Hair follicular keratinocyte (primary cell): ENCODE measurements at places on chromosomes 2 and 18. TPM values are rescaled to one million over a fixed set of nuclear protein-coding genes. Genes with fewer than 3 reads are reported as not detected.

ZNF396 gene
- total RNA-seq: 0.08 and 0.15 TPM in 2 replicates

NAT8 gene
- not detected in 2 replicates for total RNA-seq

TEX44 gene
- total RNA-seq: not detected in 2 replicates

BMP10 gene
- not detected in 2 replicates for total RNA-seq

NLRC4 gene
- total RNA-seq: not detected in 2 replicates

HS6ST1 gene
- total RNA-seq: 14.6 and 22.4 TPM in 2 replicates

PLGLB1 gene
- total RNA-seq: 0.55 and 0.57 TPM in 2 replicates

PPP1R1C gene
- 8.6 and 15.3 TPM in 2 replicates for total RNA-seq

UGT1A5 gene
- not detected in 2 replicates for total RNA-seq

DSG4 gene
- under 0.01 TPM in 1 of 2 replicates, not detected in the other for total RNA-seq

DYNAP gene
- not detected in 2 replicates for total RNA-seq

THOC1 gene
- total RNA-seq: 21.0 and 34.4 TPM in 2 replicates

IL1RN gene
- total RNA-seq: 16.9 and 21.4 TPM in 2 replicates

UGT1A3 gene
- not detected in 2 replicates for total RNA-seq

CDH19 gene
- total RNA-seq: not detected in 2 replicates

CASP8 gene
- total RNA-seq: 15.6 and 15.7 TPM in 2 replicates

COL6A3 gene
- total RNA-seq: 3.2 and 23.8 TPM in 2 replicates

TMEM163 gene
- total RNA-seq: not detected in 2 replicates

ALPI gene
- not detected in 2 replicates for total RNA-seq

KLHL14 gene
- total RNA-seq: not detected in 2 replicates

SERPINB3 gene
- total RNA-seq: 9.4 and 14.8 TPM in 2 replicates

FEV gene
- total RNA-seq: not detected in 2 replicates

HOXD11 gene
- total RNA-seq: not detected in 2 replicates

ERFE gene
- total RNA-seq: 1.1 and 2.9 TPM in 2 replicates

RAB3GAP1 gene
- total RNA-seq: 39.2 and 53.3 TPM in 2 replicates

TUBA4B gene
- not detected in 2 replicates for total RNA-seq

SP110 gene
- 5.4 and 8.9 TPM in 2 replicates for total RNA-seq

SEMA4C gene
- total RNA-seq: 14.0 and 14.4 TPM in 2 replicates

CREG2 gene
- 0.31 and 0.53 TPM in 2 replicates for total RNA-seq

CHRNG gene
- total RNA-seq: not detected in 2 replicates

DPY30 gene
- 82.5 and 106 TPM in 2 replicates for total RNA-seq

PLEKHH2 gene
- 1.3 TPM in 2 replicates for total RNA-seq

UGP2 gene
- 138 and 181 TPM in 2 replicates for total RNA-seq

CFLAR gene
- total RNA-seq: 32.9 and 50.2 TPM in 2 replicates

HNMT gene
- total RNA-seq: 3.4 and 3.6 TPM in 2 replicates

ADGRF3 gene
- 0.08 TPM in 1 of 2 replicates, not detected in the other for total RNA-seq

FHOD3 gene
- 7.5 and 8.4 TPM in 2 replicates for total RNA-seq

AMER3 gene
- total RNA-seq: not detected in 2 replicates
